ENCODE measurements at places on chromosomes 6 and 20.

DNA sequence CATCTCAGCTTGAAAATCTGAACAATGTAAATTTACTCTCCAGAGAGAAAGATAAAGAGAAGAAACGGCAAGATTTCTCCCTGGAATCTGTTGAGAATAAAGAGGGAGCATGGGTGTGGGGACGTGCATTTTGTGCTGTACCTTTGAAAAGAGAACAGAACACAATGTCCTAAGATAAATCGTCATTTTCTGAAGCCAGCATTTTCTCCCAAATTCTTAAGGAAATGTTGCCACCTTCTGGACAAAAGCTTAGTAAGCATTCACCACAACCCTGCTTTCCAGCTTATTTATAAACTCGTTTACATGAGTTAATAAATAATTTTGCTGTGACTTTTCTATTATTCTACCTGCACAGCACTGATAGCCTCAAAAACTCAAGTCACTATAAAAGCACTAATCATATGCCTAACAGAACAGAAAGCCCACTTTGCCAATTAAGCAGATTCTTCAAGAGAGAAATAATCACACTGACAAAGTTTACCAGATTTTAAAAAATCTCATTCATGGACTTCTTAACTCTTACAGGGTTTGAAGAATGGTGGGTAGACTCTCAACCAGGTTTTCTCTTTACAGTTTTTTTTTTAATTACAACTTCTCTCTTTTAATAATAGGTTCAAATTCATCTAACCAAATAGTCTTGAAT is 155.8 kb downstream of the MBOAT1 start:
- no peak for DNase-seq

DNA sequence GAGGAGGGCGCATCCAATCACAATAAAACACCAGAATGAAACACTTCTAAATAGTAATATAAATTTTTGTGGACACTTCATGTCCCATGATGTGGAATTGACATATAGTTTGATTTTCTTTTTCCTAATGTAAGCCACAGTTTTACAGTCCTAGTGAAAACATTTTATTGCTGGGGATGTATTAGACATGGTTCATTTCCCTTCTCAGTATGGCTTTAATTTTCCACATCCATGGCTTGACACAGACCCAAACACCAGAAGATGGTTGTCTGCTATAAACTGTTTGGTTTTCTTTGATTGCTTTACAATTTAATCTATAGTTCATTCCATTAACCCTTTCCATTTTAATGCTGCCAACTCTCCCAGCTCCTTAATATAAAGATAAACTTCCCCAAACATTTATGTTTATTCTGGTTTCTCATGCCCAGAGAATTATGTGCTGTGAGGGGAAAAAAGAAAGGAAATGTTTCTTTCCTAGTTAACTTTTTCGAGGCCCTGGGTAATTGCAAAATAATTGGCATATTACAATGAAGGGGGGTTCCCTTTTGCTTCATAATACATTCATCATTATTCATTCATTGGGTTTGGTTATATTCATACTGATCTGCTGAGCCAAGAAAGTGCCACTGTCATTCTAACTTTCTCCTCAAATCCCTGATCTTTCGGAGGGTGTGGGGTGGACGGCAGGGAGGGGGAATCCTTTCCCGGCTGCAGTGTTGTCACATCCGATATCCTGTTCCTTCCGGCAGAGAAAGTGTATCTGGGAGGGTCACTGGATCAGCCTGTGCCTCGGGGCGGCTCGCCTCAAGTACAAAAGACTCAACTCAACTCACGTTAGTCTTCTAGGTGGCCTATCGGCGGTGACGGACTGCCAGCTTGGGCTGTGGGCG is 127.6 kb upstream of the TFAP2D start:
- DNase-seq, result no peak

GRCh38 chr6:135254471-135254870 is 73.4 kb downstream of the MYB start:
- DNase-seq, result no peak

GRCh38 chr20:31670371-31671228 is 32.9 kb downstream of the COX4I2 start:
- peak; percentile 90 for DNase-seq

DNA sequence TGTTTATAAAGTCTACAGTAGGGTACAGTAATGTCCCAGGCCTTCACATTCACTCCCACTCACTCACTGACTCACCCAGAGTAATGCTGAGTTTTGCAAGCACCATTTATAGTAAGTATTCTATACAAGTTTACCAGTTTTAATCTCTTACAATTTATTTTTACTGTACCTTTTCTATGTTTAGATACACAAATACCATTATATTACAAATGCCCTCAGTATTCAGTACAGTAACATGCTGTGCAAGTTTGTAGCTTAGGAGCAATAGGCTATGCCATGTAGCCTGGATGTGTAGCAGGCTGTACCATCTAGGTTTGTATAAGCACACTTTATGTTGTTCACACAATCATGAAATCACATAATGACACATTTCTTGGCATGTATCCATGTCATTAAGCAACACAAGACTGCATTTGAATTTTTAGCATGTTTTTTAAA is 673.6 kb downstream of the CD109 start:
- no peak for DNase-seq

DNA sequence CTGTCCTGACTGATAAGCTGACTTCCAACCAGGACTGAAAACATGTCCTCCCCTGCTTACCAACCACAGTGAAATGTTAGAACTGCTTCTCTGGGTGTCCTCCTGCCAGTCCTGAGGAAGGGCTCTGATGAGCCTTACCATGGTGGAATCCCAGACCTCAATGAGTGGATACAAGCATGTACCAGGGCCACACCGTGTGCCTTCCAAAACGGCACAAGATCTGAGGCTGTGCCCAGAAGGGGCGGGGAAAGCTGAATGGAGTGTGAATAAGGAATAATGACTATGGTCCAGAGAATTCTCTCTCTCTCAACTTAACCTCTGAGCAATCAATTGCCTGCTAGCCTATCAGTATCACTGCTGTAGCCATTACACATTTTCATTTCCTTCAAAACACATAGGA is 51.7 kb downstream of the PDE10A start:
- no peak for DNase-seq

DNA sequence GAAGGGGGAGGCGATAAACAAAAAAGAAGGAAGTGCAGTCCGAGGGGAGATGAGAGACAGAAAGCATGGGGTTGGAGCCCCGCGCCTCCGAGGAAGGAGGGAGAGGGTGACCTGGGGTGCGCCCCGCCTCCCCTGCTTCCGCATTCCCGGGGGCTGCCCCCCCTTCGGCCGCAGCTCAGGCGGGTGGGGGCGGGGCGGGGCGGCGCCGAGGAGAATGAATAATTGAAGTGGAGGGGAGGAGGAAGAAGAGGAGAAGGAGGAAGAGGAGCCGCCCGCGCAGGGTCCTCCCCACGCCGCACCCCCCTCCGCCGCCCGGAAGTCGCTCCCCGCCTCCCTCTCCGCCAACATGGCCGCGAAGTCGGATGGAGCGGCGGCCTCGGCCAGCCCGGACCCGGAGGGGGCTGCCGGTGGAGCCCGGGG is at the start of gene XKR7:
XKR7 (plus strand) TSS at position 322 of the 420 bp plus-strand sequence; CDS start at position 347, 25 bp downstream.
- DNase-seq, result no peak

- no peak for DNase-seq
Measured at GRCh38 chr20:20440886-20441658, 73.2 kb downstream of the INSM1 start.

DNA sequence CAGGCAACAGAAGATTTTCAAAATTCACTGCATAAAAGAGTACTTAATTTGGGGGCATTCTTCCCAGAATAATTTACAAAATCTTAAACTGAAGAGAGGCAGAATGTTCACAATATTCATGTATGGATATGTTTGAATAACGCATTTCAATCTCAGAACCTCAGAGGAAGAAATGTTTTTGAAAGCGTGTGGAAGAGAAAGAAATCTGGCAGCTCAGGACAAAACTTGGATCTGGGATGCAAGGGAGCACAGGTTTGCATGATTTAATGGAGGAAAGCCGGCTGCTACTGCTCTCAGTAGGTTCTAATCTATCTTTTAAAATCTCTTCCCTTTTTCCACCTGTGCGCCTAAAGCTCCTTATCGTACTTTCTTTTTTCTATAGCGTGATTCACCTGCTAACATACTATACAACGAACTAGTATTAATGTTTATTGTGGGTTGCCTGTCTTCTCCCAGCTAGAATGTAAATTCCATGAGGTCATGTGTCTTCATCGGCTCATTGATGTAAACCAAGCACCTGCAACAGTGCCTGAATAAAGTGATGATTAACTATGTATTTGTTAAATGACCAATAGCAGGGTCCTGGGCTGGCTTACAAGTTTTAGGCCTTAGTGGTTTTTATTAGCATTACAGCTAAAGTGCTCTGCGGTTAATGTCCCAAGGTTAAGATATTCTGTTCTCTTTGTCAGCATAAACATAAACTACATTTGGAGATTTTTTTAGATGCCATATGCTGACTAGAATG is 15.3 kb downstream of the PRL start:
- no peak for DNase-seq

GRCh38 chr6:41676431-41676830 is 38.2 kb downstream of the MDFI start:
- no peak for DNase-seq

- no peak for DNase-seq
Measured at GRCh38 chr20:61789329-61789728, 276.4 kb downstream of the TAF4 start.

DNA sequence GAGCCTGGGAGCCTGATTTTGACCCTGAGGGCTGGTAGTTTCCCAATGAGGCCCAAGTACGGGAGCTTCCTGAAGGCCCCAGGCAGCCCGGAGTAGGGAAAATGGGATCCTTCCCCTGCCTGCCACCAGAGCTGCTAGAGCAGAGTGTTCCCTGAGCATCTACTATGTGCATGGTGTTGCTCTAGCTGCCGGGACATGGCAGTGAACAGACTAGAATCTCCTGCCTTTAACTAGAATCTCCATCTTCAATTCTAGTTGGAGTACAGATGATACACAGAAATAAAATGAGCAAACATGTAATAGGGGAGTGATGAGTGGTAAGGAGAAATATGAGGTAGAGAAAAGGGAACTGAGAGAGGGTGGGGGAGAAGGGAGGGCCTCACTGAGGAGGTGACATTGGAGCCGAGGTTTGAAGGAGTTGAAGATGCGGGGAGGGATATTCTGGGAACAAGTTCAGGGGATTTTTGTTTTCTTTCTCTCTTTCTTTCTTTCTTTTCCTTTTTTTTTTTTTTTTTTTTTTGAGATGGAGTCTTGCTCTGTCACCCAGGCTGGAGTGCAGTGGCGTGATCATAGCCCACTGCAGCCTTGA is 18.5 kb downstream of the VSTM2L start:
- no peak for DNase-seq

DNA sequence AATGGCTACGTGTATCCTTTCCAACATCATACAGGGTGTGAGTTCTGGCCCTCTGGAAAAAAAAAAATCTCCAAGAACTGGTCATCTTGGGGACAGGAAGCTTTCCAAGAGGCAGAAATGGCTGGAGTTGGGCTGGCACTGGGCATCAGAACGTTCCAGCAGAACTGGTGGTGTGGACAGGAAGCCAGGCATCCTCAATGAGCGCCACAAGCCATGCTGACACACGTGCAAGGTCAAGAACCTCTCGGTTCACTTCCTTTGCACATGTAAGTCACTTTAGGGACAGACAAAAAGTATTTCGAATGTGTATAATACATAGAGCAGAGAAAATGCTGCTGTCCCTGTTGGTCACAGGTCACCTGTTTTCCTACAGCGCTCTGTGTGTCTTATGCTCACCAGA is 27.4 kb upstream of the RIN2 start:
- no peak for DNase-seq

- peak; percentile 14 for DNase-seq
Measured at GRCh38 chr20:24873025-24873620, 75.9 kb upstream of the CST7 start.

DNA sequence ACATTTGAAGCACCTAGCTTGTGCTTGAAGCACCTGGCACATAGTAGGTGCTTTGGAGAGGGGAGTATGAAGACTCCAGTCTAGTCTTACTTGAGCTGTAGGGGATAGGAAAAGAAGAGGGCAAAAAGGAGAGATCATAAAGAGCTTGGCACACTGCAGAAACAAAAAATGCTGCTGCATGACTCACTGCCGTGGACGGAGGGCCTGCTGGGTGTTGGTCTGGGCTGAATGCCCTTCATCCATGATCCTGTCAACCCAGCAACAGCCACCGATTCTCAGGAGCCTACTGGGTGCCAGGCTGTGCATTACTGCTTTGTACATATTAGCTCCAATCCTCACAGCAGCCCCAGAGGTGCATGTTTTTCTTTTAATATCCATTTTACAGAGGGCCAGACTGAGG is 6.0 kb downstream of the PDYN start:
- no peak for DNase-seq

DNA sequence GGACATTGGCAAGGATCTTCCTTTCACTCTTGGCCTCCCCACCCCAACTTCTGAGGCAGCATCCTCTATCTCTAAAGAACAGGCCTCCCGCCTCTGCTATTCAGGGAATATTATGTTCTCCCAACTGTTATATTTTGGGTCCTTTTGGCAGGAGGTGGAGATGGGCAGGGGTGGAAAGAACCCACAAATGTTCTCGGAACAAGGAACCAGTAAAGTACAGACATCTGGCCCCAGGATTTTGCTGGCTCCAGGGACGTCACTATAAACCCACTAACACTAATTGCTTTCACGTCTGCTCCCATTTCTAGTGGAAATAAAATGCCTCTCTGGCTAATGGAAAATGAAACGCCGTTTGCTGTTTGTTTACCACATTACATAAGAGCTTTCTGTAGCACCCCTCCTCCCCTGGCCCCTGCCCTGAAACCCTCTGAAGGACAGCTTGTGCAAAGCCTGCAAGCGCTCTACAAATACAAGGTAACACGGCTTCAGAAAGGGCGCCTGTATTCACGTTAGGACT is 77.7 kb upstream of the TBC1D7 start:
- no peak for DNase-seq

GRCh38 chr6:53691252-53691651 is 25.7 kb upstream of the KLHL31 start:
- DNase-seq, result no peak

GRCh38 chr20:15857173-15857784 is 716.0 kb downstream of the KIF16B start:
- DNase-seq, result no peak

DNA sequence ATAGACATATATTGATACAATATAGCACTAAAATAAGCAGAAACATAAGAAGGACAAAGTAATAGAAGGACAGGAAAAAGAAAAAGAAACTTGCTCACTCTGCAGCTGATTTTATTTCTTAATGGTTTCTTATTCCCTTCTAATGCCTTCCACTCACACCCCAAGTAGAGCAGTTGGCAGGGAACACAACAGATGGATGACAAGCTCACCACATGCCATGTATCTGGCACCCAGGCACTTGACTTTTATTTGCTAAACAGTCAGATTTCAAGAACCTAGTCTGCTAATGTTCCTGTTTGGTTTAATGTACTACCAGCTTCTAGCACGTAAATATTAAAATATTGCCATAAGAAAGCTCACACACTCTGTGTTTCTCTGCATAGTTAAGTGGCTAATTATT is 87.1 kb downstream of the COL19A1 start:
- DNase-seq, result no peak

GRCh38 chr20:5592823-5593739 is 157.1 kb upstream of the SHLD1 start:
- DNase-seq, result no peak

DNA sequence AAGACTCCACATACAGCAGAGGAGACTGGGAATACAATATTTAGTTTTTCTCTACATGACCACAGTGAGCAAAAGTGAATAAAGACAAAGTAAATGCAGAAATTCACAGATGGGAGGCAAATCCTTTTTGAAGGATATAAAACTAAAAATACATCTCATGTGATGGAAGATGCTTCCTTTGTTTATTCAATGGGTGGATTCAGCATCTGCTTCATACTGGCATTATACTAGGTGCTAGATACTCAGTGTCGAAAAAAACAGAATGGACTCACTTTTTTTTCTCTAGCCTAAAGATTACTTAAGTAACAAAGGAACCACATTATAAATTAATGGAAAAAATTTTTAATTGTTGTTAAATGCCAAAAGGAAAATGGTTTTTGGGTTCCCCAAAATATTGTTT is 216.2 kb downstream of the TRDN start:
- DNase-seq, result no peak
